ENCODE measurements at places on chromosomes 5 and 9.

GRCh38 chr9:104835161-104835560, 71.2 kb downstream of the NIPSNAP3B start:
- DNase-seq = no peak

DNA sequence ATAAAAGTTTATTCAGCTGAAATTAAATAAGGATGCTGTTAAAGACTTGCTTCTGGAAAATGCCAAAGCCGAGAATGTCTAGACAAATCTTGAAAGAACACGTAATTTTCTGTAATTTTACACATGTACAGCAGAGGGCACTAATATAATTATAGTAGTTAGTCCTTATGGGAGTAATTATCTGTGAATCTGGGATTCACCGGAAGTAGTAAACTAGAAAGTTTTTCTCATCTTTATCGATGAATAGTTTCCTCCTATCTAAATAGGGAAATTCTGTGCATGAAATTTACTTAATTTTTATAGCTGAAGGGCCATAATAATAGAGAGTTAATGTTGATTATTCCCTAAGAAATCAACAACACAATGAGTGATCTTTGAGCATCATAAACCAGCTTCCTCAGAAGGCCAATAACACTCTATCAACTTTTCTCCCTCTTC, 18.4 kb upstream of the CNTLN start:
- no peak for DNase-seq

DNA sequence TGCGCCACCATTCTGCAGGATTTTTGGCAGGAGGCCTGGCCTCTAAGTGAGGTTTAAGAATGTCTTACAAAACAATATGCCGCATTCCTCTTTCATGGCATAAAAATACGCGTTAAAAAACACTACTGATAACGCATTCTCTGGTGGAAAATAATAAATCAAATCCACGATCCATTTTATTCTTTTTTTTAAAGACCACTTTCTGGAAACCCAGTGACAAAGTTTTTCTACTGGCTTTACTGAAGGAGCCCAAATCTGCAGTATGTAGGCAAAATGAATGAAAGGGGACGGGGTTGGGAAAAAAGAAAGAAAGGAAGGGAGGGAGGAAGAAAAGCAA, 2.0 kb downstream of the SV2C start:
- no peak for DNase-seq

GRCh38 chr5:125199968-125200865, 453.8 kb upstream of the ZNF608 start:
- no peak for DNase-seq

DNA sequence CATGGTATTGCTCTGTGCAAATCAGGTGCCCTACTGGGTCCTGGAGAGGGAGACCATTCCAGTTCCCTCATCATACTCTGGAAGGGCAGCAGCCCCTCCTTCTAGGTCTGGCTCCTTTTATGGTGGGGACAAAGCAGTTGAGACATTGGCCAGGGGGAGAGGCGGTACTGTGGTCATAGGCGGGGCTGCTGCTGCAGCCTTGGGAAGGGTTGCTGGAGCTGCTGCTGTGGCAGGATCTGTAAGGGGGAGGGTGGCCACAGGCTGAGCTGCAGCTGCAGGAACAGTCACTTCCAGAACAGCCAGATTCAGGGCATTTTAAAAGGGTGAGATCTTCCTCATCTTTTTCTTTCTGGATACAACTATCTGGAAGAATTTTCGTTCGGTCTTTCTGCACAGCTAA, 233.0 kb upstream of the SGCD start:
- DNase-seq = no peak

DNA sequence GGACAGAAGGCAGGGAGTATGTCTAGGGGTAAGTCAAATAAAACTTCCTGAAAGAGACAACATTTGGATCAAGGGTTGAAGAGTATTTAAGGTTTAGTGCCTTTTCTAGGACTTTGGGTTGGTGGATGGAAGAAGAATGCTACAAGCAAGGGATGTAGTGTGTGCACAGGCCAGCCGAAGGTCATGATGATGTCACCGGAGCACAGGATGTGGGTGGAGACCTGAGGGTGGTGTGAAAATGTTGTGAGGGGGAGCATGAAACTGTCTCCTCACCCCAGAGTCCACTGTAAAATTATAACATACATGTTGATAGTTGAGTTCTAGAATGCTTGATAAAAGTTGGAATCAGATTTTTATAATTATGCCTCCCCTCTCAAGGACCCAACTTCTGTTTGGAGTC, 553.3 kb upstream of the SGCD start:
- no peak for DNase-seq

- DNase-seq = no peak
Observed at GRCh38 chr9:114317665-114318357, 5.1 kb upstream of the ORM1 start.

DNA sequence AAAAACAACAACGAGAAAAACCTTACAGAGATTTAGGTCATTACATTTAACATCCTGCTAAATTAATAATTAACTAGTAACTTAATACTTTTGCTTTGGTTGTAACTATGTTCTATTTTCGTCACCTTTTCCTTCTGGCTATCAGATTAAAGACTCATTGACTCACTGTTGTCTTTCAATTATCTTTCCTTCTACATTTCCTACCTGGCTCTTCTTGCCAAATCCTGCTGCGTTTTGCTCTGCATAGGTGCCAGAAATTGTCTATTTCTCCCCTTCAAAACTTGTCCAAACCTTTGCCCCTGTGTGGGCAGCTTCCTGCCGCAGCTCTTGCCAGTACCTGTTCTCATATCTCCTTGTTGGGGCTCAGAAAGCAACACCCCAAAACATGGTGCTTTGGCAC, 235.5 kb upstream of the ZNF608 start:
- DNase-seq = no peak

GRCh38 chr5:173231996-173232498, 3.0 kb downstream of the NKX2-5 start:
- DNase-seq = no peak

GRCh38 chr5:6686915-6687409, 26.3 kb upstream of the TENT4A start:
- DNase-seq = no peak

DNA sequence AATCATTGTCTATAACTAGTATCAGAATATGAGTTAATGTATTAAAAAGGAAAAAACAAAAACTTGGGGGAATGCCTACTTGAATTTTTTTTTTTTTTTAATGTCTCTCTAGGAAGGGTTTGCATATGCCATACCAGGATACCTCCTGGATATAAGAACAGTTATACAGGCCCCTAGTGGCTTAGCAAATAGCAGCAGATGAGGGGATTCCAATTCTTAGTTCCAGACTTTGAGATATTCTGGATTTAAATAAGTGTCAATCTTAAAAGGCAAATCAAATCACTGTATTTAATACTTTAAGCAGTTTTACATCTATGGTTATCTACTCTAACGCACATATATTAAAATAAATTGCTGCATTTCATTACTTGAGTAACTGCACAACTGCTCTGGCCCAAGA, 1055.5 kb upstream of the DMAC1 start:
- no peak for DNase-seq

GRCh38 chr5:2293906-2294305, 411.2 kb upstream of the IRX4 start:
- no peak for DNase-seq

GRCh38 chr5:87945286-87945650, 323.4 kb downstream of the TMEM161B start:
- no peak for DNase-seq

DNA sequence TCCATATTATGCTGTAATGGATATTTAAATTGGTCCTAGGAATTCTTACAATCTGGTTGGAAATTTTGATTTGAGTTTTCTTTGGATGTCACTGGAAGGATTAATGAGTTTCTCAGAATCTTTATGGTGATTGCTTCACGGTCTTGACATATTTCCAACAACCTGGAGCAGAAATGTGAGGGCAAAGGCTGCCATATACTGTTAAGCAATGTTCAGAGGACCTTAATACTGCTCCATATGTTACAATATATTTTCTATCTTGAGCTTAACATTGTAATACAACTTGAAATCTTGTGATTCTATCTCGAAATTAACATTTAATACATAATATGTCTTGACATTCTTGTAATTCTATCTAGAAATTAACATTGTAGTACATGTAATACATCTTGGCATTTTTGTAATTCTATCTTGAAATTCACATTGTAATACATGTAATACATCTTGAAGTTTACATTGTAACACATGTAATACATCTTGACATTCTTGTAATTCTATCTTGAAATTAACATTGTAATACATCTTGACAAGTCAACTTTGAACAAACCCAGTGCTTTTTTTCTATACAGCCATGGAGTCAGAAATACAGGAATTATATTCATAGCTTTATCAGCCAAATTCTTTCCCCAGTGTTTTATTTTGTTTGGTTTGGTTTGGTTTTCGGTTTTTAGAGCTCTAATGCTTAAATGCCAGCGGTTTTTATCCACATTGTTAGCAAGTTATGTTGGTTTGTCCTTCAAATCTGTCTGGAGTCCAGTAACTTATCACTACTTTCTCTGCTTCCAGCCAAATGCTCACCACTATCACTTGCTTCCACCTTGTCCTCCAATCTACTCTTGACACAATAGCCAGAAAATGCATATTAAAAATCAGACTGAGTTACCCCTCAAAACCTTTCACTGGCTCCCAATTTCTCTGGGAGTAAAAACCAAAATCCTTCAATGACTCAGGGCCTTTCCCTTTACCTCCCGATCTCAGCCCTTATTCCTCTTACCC, 3.0 kb upstream of the TUT7 start:
- no peak for DNase-seq

GRCh38 chr9:86027767-86028166, 71.6 kb downstream of the GOLM1 start:
- no peak for DNase-seq

GRCh38 chr9:108694170-108694569, 161.6 kb downstream of the ACTL7B start:
- DNase-seq = no peak

- DNase-seq = no peak
Observed at GRCh38 chr5:21654-22233, 70.2 kb upstream of the PLEKHG4B start.

- no peak for DNase-seq
Observed at GRCh38 chr9:74132986-74133385, 364.1 kb upstream of the RORB start.

- DNase-seq = no peak
Observed at GRCh38 chr5:153969563-153969895, 69.2 kb downstream of the FAM114A2 start.

DNA sequence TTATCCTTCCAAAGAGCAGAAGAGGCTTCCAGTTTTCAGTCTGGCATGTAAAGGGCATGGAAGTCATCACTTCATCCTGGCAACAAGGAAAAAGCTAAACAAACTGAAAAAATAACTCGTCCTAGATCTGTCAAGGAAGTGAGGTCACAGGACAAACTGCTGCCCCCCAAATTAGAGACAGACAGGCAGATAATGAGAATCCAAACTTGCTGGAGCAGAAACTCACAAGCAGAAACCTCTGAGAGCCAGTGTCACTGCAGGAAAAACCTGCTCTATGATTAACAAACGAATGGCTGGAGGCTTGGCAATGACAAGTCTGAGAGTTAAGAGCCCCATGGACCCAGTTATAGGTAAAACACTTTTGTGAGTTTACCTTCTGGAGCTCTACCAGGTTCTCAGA, 18.9 kb upstream of the MLANA start:
- DNase-seq = no peak

DNA sequence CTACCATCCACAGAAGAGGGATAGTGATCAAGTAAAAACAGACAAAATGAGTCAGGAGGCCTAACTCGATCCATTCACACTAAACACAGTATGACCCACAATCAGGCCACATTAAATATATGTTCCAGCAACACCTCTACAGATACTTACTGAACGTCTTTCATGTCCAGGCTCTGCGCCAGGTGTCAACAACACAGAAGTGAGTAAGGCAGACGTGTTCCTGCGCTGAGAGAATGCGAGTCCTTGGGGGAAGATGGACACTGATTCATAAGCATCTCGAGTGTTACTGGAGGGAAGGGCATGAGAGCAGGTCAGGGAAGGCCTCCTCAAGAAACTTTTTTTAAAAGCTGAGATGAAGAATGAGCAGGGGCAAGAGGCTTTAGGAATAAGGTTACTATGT, 164.3 kb upstream of the CLINT1 start:
- no peak for DNase-seq

GRCh38 chr5:115831163-115831768, 10.1 kb downstream of the ATG12 start:
- DNase-seq = no peak

GRCh38 chr9:96501633-96502538, 51.9 kb downstream of the HABP4 start:
- no peak for DNase-seq

GRCh38 chr9:88922091-88922490, 69.2 kb upstream of the S1PR3 start:
- DNase-seq = no peak

DNA sequence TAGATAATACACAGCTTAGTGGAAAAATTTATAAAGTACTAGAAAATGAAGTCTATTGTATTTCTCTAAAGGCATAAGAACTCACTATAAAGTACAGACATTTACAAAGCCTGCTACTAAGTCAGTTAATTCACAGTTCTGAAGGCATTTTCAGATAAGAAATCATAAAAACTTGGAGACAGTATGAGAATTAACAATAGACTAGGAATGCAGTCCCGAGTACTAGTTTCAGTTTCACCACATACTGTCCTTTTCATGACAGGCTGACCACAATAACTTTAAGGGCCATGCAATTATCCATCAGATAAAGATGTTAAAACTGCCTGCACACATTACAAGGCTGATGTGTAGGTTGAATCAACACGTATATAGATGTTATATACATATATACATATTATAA, 362.6 kb upstream of the SMC2 start:
- DNase-seq = no peak

DNA sequence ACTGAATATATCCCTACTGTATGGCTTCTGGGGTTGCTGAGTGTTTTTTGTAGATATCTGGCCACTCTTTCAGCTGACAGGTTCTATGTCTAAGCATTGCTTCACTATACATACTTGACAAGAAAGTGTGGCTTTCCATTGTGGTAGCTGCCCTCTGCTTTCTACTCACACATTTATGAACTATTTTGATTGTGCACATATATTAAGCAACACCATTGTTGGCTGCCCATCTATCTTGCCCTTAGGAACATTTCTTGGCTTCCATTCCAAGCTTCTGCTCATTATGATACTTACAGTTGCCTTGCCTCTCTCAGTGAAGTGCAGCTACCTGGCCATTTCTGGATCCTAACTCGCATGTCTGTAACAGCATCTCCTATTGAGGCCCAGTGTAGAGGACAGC, 153.6 kb upstream of the MOCS2 start:
- no peak for DNase-seq
